HFFc6 (cell line): ENCODE measurements at places on chromosomes 6 and 20. TPM values are rescaled to one million over a fixed set of nuclear protein-coding genes. Genes with fewer than 3 reads are reported as not detected.

DNA sequence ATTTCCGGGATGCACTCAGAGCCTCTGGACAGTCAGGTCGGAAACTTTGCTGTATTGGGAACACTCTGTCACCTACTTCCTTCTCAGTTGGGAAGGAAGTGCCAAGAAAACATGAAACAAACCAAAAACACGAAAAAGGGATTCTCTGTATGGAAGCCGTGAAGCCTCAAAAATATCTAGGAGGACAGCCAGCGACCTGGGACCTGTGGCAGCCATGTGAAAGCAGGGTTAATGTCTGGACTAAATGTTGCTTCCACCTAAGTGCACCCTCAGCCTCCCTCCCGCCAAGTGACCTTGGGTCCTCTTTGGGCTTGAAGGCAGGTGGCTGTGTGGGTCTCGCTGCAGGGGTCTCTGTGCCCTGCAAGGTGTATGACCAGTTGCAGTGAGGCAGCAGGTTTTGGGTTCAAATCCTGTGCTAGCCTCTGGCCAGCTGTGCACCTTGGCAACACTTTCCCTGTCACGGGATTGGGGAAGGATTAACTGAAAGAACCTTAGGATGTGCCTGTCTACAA is 851 bp downstream of the MAVS start:
- peak; percentile 9 for DNase-seq

DNA sequence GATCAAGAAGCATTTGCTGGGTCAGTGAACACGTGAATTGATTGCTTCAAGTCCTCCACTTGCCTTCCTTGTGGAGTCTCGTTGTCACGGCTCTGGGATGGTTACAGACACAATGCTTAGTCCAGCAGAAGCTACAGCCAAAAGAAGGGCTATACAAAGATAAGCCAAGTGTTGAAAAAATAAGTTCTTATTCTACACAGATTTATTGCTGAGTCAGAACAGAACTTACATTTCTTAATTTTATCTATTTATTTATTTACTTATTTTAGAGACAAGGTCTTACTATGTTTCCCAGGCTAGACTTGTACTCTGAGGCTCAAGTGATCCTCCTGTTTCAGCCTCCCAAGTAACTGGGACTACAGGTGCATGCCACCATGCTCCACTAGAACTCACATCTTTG is 199.0 kb downstream of the MYLK4 start:
- DNase-seq = no peak

The SLC12A5 gene
- 0.82 TPM in 1 of 3 replicates, not detected in the others for total RNA-seq

GRCh38 chr6:125832391-125833117 is 41.8 kb downstream of the NCOA7 start:
- DNase-seq = no peak

- DNase-seq = no peak
Measured at GRCh38 chr20:40536808-40537207, 152.2 kb downstream of the MAFB start.

- DNase-seq = peak; percentile 44
Measured at GRCh38 chr6:149234051-149234962, 83.2 kb upstream of the TAB2 start.
